ENCODE measurements at places on chromosomes 16 and 17.

GRCh38 chr16:74760007-74760767 is 14.4 kb downstream of the FA2H start:
- DNase-seq, result no peak

- DNase-seq, result no peak
Observed at GRCh38 chr17:12665263-12666210, at the start of gene MYOCD. Gene MYOCD, plus strand, starts transcription at chr17:12665890. Its CDS starts 299 bp downstream, at chr17:12666189.

GRCh38 chr17:28970879-28971278 is 19.6 kb upstream of the PHF12 start:
- no peak for DNase-seq

DNA sequence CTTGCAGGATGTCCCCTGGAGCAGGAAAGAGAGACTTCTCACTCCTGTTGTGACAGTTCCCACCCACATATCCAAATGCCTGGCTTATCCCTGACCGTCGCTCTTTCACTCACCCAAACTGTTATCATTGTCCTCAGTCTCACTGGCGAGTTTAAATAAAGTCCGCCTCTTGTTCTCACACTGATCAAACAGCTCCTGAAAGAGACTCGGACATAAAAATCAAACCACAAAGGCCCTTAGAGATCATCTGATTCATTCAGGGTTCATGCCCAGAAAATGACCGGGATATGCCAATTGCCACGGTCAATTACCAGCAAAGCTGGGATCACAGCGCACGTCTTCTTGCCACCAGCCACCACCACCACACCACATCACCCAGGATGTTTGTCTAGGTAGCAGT is 19.9 kb downstream of the GGA3 start:
- DNase-seq, result no peak

- DNase-seq, result no peak
Observed at GRCh38 chr17:1592751-1593629, 30.4 kb upstream of the PITPNA start.

- no peak for DNase-seq
Observed at GRCh38 chr16:86227801-86228200, 282.5 kb upstream of the FOXF1 start.

DNA sequence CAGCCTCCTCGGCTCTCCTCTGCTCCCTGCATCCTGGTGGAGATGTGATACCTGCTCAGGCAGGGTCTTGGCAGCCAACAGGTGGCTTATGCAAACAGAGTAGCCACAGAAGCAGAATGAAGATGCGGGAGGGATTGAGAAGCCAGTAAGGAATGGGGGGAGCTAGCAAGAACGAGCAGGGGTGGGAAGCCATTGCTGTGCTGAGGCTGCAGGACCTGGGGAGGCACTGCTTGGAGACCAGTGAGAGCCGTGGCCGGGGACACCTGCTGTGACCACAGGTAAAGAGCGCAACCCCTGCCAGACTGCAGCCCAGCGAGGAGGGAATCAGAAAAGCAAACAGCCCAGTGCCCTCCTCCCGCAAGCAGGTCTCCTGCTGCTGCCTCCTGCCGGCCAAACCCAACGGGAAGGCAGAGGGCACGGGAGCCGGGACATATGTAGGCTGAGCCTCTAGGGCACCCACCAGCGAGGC is 14.7 kb downstream of the AIPL1 start:
- no peak for DNase-seq

GRCh38 chr16:72422308-72422897 is 250.4 kb upstream of the PMFBP1 start:
- no peak for DNase-seq

GRCh38 chr16:14280541-14280940 is 209.4 kb downstream of the MRTFB start:
- no peak for DNase-seq

- no peak for DNase-seq
Observed at GRCh38 chr17:41800601-41801373, 11.0 kb downstream of the P3H4 start.

- DNase-seq, result peak; percentile 45
Observed at GRCh38 chr17:45284176-45285140, 22.6 kb upstream of the SPATA32 start.

DNA sequence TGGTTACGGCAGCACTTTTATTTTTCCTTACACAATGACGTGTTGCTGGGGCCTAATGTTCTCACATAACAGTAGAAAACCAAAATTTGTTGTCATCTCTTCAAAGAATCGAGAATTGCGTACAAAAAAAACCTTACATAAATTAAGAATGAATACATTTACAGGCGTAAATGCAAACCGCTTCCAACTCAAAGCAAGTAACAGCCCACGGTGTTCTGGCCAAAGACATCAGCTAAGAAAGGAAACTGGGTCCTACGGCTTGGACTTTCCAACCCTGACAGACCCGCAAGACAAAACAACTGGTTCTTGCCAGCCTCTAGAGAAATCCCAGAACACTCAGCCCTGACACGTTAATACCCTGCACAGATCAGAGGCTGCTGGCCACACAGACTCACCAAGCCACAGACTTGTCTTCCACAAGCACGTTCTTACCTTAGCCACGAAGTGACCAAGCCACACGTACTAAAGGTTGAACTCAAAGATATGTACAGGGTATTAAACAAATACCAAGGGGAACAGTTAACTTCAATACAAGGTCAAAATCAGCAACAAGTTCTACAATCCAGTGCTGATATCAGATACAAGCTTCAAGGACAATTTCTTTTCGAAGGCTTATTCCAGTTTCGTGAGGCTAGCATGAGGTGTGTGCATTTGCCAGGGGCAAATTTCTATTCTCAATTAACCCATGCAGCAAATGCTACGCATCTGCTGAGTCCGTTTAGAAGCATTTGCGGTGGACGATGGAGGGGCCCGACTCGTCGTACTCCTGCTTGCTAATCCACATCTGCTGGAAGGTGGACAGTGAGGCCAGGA is 2.4 kb downstream of the ACTG1 start:
- DNase-seq, result no peak

GRCh38 chr17:79944821-79945391 is 90.8 kb downstream of the TBC1D16 start:
- DNase-seq, result no peak

DNA sequence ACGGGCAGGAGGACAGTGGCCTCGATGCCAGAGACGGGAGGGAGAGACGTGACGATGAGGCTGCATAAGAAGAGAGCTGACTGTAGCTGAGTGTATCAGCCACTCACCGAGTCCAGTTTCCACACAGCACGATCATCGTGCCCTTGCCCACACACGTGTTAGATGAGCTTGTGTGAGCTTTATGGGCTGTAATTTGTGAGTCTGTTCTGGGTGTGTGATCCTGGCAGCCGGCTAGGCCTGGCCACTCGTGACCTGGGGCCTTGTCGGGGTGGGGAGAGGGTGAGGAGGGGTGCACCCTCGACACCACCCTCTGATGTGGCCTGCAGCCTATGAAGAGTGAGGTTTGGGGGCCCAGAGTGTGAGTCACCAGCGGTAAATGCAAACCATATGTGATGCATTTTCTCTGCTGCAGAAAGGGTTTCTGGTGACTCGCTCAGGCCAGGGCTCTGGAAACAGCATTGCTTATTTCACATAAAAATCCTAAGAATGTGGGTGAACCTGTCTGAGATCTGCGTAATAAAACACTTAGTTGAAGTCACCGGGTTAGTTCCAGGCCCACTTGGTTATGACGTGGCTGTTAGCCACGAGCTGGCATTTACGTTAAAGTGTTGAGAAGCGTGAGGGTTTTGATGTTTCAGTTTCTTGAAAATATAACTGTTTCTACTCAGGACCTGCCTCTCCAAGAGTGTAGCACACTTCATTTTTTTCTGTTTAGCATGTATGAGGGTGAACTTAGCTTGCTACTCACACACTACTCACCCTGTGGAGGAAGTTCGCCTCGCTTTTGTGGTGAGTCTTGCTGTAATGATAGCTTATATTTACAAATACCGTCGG is 4.2 kb downstream of the METRNL start:
- no peak for DNase-seq

GRCh38 chr17:72426321-72426720 is 305.5 kb downstream of the SOX9 start:
- DNase-seq, result no peak

- DNase-seq, result no peak
Observed at GRCh38 chr16:86509759-86510464, 415 bp upstream of the FOXF1 start.

DNA sequence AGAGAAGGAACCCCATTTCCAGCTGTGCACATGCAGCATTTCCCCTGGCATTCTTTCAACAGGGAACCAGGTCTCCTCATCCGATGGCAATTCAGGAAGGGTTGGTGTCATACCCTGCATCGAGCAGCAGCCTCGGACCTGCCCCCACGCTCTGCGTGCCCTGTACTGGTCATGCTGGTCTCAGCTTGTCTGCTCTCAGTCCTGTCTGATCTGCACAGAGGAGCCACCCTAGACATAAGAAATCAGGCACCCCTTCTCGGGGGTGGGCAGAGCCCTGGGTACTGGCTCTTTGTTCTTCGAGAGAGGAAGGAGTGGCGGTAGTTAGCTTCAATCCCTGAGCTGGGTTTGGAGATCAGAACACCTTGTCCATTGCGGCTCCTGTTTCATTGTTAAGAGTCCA is 162.0 kb upstream of the RPH3AL start:
- no peak for DNase-seq

- DNase-seq, result no peak
Observed at GRCh38 chr16:15811481-15812400, 45.1 kb downstream of the MYH11 start.

GRCh38 chr16:48542020-48542473 is 67.9 kb downstream of the N4BP1 start:
- no peak for DNase-seq

DNA sequence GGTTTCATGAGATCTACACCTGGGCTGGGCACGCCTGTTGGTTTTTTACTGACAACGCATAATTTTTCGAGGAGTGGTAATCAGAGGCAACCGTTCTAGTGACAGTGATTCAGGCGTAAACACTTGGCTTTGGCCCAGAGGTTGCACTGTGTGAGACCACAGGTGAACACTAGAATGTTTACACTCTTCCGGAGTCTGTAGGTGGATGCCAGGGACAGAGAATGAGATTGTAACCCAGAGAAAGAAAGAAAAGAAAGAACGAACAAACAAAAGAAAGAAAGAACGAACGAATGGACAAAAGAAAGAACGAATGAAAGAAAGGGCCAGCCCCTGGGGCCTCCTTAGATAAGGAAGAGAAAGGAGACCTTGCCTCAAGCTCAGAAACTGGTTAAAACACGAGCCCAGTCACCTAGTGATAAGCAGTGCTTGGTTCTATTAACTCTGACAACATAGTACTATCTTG is 113.2 kb downstream of the PRKCB start:
- peak; percentile 52 for DNase-seq

DNA sequence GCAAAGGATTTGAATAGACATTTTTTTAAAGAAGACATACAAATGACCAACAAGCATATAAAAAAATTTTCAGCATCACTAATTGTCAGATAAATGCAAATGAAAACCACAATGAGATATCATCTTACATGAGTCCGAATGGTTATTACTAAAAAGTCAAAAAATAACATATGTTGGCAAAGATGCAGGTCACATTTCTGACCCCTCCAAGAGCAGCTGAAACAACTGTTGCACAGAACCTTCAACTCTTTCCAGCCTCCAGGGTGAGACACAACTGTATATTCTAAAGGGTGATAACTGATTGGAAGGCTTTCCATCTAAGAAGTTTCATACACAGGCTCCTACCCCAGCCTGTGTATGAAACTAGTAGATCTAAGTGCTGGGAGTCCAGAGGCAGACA is 51.9 kb downstream of the SLFN5 start:
- DNase-seq, result no peak

- DNase-seq, result no peak
Observed at GRCh38 chr16:12065866-12066545, 89.5 kb downstream of the SNX29 start.

DNA sequence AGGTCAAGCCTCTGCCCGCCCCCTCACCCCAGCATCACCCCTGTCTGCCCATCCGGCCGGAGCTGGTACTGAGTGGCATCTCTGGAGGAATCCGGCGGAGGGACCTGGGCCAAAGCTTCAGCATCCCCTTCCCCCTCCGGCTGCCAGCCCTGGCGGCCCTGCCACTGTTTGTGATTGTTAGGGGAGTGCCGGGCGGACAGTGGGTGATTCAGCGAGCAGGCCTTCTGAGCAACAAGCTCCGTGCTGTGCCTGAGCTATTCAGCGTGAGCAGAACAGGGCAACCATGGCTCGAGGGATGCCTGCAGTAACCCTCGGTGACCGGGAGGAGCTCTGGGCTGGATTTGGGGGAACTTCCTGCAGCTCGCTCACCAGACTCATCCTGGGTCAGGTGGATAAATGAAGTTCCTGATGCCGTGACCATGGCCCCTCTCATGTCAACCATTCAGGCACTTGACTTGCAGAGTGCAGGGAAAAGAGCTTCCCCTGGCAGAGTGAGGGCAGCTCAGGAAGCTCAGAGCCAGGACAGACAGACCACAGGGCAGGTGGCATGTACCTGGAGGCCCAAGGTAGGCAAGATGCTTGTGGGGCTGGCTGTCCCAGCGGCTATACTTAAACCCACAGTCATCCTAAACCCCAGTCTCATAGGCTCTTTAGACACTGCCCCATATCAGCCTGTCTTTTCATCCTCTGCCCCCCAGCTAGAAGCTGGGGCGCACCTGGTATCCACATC is 24.3 kb upstream of the MLKL start:
- DNase-seq, result no peak

DNA sequence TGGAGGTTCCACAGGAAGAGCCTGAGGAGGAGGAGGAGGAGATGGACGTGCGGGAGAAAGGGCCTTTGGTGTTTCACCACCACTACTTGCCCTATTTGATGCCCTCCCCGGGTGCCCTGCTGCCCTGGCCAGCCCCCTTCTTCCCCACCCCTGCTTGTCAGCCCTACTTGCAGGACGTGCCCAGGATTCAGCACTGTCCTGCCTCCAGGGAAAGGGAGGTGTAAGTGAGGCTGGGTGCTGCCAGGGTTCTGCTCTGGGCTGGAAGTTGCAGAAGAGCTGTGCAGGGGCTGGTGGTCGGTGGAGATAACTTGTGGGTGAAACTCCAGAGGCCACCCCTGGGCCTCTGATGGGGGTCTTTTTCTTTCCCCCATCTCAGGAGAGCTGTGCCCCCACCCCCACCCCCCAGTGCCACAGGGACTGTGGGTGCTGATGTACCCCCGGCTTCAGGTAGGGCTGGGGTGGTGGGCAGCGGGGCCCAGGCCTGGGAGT is 3.0 kb downstream of the PRR29 start:
- no peak for DNase-seq

DNA sequence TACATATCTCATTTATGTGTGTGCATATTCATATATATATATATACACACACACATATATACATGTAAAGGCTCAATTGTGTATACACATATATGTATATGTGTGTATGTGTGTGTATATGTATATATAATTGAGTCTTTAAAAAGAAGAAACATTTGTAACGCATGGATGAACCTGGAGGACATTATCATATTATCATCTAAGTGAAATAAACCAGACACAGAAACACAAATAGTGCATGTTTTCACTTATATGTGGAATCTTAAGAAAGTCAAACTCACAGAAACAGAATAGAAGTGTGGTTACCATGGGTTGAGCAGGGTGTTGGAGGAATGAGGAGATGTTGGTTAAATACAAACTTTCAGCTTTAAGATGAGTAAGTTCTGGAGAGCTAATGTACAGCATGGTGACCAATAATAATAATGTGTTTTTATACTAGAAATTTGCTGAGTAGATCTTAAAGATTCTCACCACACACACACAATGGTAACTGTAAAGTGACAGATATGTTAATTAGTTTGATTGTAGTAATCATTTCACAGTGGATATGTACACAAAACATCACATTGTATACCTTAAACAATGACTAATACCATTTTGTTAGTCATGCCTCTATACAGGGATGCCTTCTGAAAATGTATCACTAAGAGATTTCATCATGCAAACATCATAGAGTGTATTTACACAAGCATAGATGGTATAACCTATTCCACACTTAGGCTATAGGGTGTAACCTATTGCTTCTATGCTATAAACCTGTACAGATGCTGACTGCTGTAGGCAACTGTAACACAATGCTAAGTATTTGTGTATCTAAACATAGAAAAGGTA is 132.6 kb upstream of the CACNG5 start:
- no peak for DNase-seq
